ENCODE measurements at places on chromosomes 3 and 15.

DNA sequence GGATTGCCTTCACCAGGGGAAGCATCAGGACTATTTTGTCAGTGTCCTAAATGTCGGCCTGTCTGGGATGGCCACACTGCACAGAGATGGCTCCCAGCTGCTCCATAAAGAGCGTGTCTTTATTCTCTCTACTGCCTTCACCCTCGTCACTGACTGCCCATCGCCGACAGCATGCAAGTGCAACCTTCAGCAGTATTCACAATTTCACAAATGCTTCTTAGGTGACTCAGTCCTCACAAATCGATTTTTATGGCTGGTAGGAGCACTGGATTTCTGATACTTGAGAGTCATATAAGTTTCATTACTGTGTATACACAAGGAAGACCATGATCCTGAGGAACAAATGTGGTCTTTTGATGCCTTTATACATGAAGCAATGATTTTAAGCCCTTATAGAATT lies 1.1 kb upstream of the SSUH2 start:
- no peak for DNase-seq

DNA sequence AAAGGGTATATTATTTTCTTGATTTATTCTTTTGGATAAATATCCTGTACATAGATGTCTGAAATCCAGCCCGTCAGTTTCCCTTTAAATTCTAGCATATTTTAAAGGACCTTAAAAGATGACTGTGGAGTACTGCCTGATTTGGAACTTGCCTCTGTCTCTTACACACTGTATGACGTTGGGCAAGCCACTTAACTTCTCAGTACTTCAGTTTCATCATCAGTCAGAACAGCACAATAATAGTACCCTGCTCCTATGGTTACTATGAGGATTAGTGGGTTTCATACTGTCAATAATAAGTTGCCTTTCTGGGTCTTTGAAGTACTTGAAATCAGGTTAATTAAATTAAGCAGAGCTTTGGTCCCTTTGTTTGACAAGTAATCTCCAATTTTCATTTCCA lies 374.3 kb downstream of the TIGIT start:
- DNase-seq, result no peak

GRCh38 chr3:194837457-194838127 lies 151.9 kb downstream of the FAM43A start:
- DNase-seq, result no peak

DNA sequence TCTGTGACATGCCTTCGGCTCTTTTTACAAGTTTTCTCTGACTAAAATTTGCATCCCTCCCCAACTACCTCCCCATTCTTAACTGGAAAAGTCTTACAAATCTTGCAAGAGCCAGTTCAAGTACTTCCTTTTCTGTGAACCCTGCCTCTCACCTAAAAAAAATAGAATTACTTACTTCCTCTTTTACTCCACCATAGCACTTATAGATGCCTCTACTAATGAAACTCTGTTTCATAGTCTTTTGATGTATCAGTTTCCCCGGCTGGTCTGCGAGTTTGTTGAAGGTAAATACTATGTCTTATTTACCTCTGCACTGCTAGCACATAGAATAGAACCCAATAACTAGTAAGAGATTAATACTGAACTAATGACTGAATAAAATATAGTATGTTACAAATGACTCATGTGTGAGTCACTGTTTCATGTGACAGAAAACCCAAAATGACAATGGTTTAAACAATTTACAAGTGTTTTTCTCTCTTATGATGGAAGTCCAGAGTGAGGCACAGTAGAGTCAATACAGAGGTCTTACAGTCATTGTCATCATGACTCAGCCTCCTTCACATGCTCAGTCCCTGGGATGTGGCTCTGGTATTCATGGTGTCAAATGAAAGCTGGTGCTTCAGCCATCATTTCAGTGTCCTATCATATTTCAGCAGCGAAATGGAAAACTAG lies 393.5 kb downstream of the RSL24D1 start:
- DNase-seq, result no peak

GRCh38 chr3:193145248-193145647 lies 95.8 kb upstream of the PLAAT1 start:
- DNase-seq, result no peak

- DNase-seq, result no peak
Measured at GRCh38 chr3:62965311-62965710, 90.1 kb upstream of the CADPS start.

DNA sequence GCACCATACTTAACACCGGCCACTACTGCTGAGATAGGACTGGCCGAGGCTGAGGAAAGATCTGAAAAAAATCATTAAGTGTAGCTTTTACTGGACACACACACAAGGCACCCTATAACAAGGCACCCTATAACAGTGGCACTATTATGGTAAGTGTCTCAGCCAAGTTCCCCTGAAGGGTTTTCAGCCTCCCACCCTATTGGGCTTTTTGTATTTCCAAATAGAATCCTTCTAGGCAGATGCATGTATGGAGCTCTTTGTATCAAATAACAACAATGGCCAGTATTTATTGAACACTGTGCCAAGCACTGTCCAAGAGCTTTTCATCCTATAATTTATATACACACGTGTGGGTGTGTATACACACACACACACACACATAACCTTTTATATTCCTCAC lies 6.7 kb upstream of the DNAJA4 start:
- DNase-seq, result no peak

DNA sequence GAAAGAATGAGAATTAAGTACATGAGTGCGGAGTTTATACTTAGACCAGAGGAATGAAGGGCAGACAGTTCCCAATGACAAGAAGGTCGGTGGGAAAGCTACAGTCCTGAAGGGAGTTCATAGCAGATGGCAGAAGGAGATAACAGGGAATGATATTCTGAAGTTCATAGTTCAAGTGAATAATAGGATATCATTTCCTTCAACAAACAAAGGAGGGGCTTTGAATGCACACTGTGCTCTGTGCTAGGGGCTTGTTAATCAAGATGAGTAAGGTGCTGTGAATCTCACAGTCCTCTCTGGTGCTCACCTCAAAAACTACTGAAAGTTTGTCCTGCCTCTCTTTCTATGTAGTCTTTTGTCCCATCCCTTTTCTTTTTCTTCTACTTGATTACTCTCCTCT lies 41.9 kb downstream of the SIDT1 start:
- DNase-seq, result no peak

DNA sequence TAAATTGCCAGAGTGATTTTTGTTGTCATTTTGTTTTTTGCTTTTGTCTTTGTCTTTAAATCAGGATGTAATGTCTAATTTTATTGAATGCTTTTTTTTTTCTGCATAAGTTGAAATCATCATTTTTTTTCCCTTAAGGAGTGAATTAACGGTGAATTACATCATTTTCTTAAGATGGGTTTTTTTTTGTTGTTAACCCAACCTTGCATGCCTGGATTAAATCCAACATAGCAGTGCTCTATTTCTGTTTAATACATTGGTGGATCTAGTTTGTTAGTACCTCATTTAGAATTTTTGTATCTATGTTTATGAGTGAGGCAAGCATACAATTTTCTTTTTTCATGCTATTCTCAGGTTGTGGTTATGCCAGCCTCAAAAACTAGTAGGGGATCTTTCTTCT lies 186.4 kb upstream of the TMC3 start:
- no peak for DNase-seq

- DNase-seq, result peak; percentile 82
Measured at GRCh38 chr3:46946856-46947545, 29.5 kb downstream of the CCDC12 start.

- DNase-seq, result no peak
Measured at GRCh38 chr3:108100906-108101660, 10.3 kb upstream of the CD47 start.

DNA sequence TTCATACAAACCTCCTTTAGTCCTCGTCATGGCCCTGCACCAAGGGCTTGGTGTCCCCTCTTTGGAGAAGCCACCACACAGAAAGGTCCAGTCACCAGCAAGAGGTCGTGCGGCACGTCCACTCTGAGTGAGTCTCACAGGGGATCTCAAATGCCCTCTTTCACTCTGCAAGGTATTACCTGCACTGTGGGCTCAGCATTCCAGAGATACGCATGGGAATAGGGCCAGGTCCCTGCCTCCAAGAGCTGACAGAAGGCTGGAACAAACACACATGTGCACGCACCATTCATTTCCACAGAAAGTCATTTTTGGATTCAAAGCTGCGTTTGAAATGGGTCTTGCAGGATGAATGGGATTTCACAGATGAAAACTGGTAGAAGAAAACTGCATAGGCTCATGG lies 50.4 kb upstream of the TJP1 start:
- DNase-seq, result no peak

GRCh38 chr3:13812034-13812471 lies 67.8 kb downstream of the WNT7A start:
- DNase-seq, result no peak
